ENCODE measurements at places on chromosomes 7 and 10. TPM values are rescaled to one million over a fixed set of nuclear protein-coding genes. Genes with fewer than 3 reads are reported as not detected.

The DYDC2 gene
- total RNA-seq: 4.2 TPM

The ASZ1 gene
- not detected for total RNA-seq

The GRM3 gene
- not detected for total RNA-seq

The RAB19 gene
- 1.7 TPM for total RNA-seq

The GATAD1 gene
- total RNA-seq: 39.9 TPM

The PNLIPRP3 gene
- total RNA-seq: not detected

The APBB1IP gene
- 36.8 TPM for total RNA-seq

The PTER gene
- total RNA-seq: 20.3 TPM

The SUN3 gene
- total RNA-seq: not detected

The NME8 gene
- not detected for total RNA-seq

The FOXI2 gene
- not detected for total RNA-seq

DNA sequence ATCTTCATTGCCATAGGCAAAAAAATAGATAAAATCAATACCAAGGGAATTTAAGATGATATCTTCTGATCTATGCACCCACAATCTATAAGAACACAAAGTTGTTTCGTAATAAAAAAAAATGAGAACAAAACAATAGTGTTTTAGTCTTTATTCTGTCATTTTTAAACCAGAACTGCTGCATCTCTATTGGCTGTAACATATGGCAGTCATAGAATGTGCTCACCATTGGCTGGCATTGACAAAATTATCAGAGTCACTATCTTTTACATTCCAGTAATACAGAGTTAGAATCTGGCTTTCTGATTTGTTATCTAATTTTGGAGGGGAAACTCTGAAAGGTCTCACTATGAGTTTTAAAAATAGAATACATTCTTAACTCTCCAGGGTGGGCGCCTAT lies 138.6 kb upstream of the CCDC6 start:
- DNase-seq: no peak

GRCh38 chr10:36118314-36118713 lies 476.2 kb upstream of the FZD8 start:
- DNase-seq: no peak

GRCh38 chr10:60257767-60258428 lies 131.8 kb downstream of the ANK3 start:
- DNase-seq: no peak

- no peak for DNase-seq
These were observed 355.1 kb upstream of the MBL2 start for GRCh38 chr10:53127686-53128085.

DNA sequence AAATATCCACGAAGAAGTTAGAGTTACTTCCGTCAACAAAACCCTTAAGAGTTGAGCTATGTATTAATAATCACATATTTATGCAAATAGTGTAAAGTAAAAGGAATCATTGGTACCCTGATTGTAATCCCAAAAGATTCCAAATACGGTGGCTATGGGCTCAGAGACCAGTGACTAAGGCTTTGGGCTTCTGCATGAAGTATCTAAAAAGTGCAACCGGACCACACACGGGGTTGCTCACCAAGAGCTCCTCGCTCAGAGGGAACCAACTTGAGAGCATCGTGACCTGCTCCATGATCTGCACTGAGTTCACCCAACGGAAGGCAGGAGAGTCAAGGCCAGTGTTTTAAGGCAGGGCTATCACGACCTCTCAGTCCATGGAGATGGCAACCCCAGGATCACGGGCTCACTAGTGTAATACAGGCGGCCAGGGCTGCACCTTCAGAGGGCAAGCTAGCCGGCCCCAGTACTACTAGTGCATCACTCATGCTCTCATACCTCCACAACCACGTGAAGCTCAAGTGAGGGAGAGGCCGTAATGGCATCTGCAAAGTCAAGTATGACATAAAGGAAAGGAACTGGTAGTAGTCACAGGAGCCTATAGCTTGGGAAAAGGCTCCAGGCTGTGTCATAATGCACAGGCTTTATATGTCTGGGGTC lies 77.1 kb upstream of the CAMK2B start:
- DNase-seq: no peak

DNA sequence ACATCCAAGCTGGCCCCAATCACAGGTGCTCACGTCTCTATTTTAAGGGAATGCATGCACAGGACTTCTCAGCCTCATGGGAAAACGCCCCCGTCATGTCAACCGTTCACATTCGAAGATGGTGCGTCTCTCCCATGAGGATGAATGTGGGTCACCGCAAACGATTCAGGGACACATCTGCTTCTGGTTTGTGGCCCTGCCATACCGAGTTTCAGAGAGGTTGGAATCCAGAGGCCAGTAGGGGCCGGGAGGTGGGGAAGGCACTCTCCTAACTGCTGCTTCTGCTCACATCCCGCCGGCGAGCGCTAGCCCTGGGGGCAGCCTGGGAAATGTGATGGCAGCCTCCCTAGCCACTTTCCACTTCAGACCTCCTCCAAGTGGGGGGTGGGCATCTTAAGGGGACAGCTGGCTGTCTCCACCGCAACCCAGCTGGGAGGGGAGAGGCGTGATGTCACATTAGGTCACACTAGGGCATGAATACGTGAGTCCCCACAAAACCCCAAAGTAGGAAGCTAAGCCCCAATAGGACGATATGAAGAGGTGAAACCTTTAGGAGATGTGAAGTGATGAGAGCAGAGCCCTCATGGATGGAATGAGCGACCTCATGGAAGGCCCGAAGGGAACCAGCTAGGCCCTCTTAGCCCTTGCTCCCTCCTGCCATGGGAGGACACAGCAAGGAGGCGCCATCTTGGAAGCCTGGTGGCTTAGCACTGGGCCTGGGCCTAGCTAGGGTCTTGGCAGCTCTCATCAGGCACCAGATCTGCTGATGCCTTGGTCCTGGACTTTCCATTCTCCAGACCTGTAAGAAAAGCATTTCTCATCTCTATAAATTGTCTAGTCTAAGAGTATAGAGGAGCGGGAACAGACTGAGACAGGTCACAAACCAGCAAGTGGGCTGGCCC lies 107.8 kb downstream of the TCERG1L start:
- DNase-seq: no peak

GRCh38 chr10:110229155-110229554 lies 21.8 kb downstream of the MXI1 start:
- DNase-seq: no peak

GRCh38 chr10:117327262-117327661 lies 48.0 kb downstream of the PDZD8 start:
- DNase-seq: no peak

- DNase-seq: no peak
These were observed 568.4 kb downstream of the TCERG1L start for GRCh38 chr10:130742941-130743675.

- no peak for DNase-seq
These were observed 43.9 kb upstream of the OPALIN start for GRCh38 chr10:96402417-96403305.

GRCh38 chr7:75048435-75049379 lies 24.9 kb downstream of the RCC1L start:
- DNase-seq: no peak

DNA sequence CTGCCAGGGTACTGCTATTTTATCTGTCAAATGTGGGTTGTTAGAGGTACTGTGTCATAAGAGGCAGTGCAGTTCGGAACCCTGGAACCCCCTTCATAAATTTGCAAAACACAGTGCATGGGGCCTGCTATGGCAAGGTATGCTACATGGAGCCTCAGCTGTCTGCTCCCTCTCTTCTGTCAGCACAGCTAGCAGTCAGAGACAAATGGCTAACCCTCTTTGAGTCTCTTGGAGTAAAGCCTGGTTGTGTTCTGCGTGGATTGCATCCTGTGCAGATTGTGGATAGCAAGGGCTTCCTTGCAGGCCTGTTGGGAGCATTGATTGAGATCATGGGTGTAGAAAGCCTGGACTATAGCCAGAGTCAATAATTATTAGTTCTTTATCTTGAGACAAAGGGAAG lies 397.8 kb downstream of the AUTS2 start:
- no peak for DNase-seq

DNA sequence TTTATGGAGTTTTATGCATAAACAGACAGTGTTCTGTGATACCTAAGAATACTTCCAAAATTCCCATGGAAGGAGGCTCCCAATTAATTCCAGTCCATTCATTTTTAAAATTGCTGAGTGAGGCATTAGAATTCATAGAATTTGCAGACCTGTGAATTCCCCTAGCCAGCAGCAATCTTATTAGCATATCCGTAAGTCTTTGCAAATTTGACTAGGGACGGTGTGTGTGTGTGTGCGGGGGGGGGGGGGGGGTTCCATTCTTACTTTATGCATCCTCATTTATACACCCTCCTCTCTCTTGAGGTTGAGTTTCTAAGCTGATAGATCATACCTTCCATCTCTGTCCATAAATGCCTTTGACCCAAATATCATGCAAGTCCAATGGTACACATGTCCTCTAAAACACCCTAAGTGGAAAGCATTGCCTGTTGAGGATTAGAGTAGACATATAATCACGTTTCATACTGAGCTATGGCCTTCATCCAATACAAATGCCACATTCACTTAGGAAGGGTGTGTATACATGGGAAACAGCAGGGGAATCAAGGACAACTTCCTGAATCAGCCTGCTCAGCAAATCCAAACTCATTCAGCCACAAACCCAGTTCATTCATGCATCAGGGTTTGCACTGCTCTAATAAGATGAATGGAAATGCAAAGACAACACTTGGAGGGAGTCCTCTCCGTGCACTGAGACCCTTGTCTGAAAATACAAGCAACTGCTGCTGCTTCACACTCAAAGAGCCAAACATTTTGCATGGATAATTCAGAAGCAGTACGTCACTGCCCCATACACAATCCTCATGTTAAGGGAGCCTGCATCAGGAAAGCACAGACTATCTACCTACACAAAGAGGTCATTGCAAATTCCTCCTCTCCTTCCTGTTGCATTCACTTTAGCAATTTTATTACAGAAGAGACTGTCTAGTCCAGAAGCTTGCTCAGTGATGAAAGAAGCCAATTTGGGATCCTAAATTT lies 350.8 kb downstream of the KCNMA1 start:
- no peak for DNase-seq

- peak; percentile 39 for DNase-seq
These were observed 44.4 kb downstream of the JAKMIP3 start for GRCh38 chr10:132110111-132110521.

GRCh38 chr10:29736366-29737073 lies 101.7 kb upstream of the SVIL start:
- DNase-seq: peak; percentile 83

GRCh38 chr10:88347022-88347421 lies 236.1 kb downstream of the RNLS start:
- DNase-seq: no peak

- DNase-seq: no peak
These were observed 63.1 kb downstream of the ZNRF2 start for GRCh38 chr7:30347226-30348082.

- peak; percentile 91 for DNase-seq
These were observed 9.9 kb downstream of the TTYH3 start for GRCh38 chr7:2641406-2642393.

- DNase-seq: no peak
These were observed 146.1 kb downstream of the SLIT1 start for GRCh38 chr10:97039538-97040247.

- no peak for DNase-seq
These were observed 576.0 kb upstream of the C7orf33 start for GRCh38 chr7:148014541-148014940.

- DNase-seq: no peak
These were observed 7.7 kb downstream of the FGF8 start for GRCh38 chr10:101767966-101768790.

DNA sequence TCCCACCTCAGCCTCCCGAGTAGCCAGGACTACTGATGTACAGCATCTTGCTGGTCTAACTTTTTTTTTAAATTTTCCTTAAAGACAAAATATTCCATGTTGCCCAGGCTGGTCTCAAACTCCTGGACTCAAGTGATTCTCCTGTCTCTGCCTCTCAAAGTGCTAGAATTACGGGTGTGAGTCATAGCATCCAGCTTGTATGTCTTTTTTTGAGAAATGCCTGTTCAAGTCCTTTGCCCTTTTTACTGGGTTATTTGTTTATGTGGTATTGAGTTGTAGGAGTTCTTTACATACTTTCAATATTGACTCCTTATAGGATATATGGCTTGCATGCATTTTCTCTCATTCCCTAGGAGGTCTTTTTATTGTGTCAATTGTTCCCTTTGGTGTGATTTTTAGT lies 486.4 kb downstream of the MAGI2 start:
- DNase-seq: no peak

DNA sequence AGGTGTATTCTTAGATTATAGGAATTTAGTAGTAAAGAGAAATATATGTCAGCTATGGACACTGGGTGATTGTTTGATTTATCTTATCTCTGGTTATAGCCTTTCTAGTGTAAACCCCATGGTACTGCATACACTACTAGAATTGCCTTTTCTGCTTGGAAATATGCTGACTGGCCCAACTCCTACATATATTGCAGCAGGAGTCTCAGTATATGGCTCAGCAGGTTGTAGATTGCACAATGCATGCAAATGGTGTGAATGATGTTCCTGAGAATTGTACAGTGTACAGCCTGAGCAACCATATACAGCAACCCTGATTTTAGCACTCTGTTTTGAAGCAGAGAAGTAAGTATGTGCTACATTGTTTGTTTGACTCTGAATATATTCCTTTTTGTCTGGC lies 153.4 kb upstream of the NPY start:
- no peak for DNase-seq

- no peak for DNase-seq
These were observed 608.1 kb downstream of the TYW1 start for GRCh38 chr7:67604461-67605386.

- no peak for DNase-seq
These were observed 161.8 kb upstream of the CACNA2D1 start for GRCh38 chr7:82605247-82605864.

GRCh38 chr7:76261329-76261728 lies 41.1 kb upstream of the HSPB1 start:
- DNase-seq: no peak

DNA sequence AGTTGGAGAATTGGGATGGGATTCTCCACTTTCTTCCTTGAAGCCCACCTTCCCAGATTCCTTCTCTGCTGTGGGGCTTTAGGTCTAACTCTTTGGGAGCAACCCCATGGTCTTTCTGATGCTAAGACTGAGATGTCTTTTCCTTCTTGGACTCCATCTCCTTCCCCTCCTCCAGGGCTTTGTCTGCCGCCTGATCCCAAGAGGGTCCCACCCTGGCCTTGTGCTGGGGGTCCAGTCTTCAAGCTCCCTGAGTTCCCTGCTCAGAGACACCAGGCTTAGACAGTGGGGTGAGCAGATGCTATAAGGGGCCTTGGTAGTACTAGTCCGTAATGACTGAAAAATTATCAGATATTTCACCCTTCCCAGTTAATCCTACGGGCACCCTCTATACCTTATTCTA lies 150.5 kb downstream of the PTPN20 start:
- DNase-seq: no peak

GRCh38 chr10:86229376-86229775 lies 137.2 kb downstream of the GRID1 start:
- DNase-seq: peak; percentile 7
